ENCODE measurements at places on chromosomes 6 and 20.

- DNase-seq: peak; percentile 49
These were observed 1.5 kb upstream of the GMEB2 start for GRCh38 chr20:63628246-63628975.

- no peak for DNase-seq
These were observed 268.3 kb upstream of the FAM83B start for GRCh38 chr6:54578261-54578660.

DNA sequence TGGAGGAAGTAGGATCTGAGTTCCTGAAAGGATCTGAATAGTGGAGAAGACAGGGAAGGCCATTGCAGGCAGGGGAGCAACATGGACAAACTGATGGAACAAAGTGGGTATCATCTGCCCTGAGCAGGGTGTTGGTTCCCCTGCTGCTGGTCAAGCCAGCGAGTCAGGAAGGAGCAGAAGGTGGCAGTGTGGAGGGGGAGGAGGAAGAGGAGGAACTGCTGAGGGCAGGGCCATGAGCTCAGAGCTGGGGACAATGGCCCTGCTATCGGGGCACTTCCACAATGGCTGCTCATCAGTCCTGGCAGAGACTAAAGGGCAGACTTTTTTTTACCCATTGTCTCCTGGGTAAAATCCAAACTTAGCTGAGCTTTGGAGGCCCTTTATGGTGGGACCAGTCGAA lies 13.6 kb downstream of the CNBD2 start:
- no peak for DNase-seq

DNA sequence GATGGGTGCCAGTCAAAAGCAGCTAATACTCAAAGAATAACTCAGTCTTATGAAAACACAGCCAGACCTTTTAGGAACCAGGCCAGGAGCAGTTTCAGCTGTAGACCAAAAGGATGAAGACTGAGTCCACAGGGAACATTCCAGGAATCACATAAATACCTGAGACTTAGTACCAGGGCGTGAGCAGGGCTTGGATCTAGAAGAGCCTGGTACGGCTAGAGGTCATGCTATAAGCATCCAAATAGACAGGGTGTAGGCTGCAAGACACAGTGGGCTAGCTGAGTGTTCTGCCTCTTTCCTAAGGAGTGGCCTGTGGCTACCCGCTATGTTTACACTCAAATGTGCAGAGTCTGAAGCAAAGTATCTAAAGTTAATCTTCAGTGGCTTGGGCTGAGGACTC lies 29.5 kb upstream of the LRRC1 start:
- no peak for DNase-seq

DNA sequence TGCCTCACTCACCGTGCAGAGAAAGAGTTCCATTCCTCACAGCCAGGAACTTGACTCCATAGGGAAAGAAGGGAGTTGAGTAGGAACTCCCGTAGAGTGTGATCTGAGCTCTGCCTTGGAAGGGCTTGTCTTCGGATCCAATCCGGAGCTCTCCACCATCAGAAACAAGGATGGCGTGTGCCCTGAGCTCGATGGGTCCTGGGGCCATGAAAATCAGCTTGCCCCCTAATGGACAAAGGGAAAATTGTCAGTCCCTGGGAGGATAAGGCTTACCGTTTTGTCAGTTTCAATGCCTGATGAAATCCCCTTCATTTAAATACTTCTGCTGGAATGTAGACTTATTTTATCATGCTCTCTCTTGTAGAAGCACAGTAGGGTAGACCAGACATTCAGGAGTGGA lies 153.3 kb downstream of the PKHD1 start:
- peak; percentile 61 for DNase-seq

DNA sequence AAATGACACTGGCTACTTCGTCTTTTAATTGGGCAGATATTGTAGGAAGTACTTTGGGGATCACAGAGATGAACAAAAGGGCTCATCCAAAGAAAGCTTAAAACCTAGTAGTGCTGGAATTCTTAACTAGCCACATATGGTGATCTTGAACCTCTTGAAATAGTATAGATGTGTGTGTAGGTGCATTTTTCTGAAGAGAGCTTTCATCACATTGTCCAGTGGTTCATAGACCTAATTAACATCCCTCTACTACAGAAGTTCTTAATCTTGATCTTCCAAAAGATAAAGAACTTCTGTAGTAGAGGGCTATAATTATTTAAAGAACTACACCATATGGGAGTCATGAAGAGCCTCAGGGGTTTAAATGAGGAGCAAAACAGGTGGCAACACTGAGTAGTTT lies 2.3 kb upstream of the PRIM2 start:
- peak; percentile 34 for DNase-seq

- DNase-seq: no peak
These were observed 556.6 kb downstream of the DOK5 start for GRCh38 chr20:55031971-55032370.

DNA sequence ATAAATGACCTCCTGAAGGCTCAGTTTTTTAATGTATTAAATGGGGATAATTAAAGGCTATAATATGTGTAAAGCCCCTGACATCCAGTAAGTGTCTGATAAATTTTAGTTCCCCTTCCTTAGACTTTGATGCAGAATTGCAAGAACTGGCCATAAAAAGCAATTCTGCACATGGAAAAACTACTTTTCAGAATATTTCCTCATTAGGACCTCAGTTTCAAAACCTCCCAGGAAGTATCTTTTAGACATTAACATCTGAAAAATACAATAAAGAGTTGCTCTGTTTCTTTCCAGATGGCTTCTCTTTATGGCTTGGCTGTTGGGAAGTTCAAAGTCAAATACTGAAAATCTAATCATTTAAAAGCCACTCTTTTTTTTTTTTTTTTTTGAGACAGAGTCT lies 106.3 kb upstream of the ZNF217 start:
- DNase-seq: no peak

GRCh38 chr6:136784271-136784664 lies 8.0 kb downstream of the MAP3K5 start:
- no peak for DNase-seq

DNA sequence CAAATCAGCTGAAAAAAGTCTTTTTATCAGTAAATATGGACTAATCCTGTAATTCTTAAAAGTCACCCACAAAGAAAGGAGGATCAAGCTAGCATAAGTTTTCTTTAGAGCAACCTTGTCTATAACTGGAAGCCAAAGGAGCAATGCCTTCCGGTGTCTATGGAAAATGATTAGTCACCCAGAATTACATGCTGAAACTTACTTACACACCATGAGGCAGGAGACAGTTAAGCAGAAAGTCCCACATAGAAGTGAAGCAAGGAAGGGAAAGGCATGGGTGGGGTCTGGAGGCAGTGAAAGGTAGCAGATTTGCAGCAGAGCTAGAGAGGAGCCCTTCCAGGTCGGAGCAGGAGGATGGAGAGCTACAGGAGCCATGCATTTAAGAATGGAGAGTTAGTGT lies 153.7 kb upstream of the RIPOR2 start:
- no peak for DNase-seq

GRCh38 chr6:155755452-155755851 lies 299.8 kb upstream of the NOX3 start:
- no peak for DNase-seq

- DNase-seq: no peak
These were observed 250.8 kb downstream of the DLL1 start for GRCh38 chr6:170040115-170040500.

DNA sequence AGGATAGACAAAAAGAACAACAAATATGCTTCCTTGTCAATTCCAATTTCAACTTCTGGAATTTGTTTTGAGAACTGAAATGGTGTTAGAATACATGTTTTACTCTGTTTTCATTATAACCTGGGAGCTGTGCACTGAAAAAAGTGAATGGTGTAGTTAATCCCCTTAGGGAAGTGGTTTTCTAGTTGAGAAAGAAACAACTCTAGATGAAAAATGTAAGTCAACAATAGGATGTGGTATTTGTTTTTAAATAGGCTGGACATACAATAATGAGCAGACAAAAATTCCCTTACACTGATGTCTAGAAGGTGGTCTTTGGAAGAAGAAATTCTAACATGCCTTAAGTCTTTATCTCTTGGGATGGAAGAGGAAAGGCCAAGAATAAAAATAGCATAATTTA lies 59.9 kb upstream of the TINAG start:
- no peak for DNase-seq

GRCh38 chr6:112434896-112435435 lies 87.8 kb downstream of the RFPL4B start:
- DNase-seq: no peak

- no peak for DNase-seq
These were observed 232.6 kb upstream of the CDYL start for GRCh38 chr6:4543596-4543995.

GRCh38 chr6:90369651-90370050 lies 73.0 kb upstream of the BACH2 start:
- DNase-seq: no peak

DNA sequence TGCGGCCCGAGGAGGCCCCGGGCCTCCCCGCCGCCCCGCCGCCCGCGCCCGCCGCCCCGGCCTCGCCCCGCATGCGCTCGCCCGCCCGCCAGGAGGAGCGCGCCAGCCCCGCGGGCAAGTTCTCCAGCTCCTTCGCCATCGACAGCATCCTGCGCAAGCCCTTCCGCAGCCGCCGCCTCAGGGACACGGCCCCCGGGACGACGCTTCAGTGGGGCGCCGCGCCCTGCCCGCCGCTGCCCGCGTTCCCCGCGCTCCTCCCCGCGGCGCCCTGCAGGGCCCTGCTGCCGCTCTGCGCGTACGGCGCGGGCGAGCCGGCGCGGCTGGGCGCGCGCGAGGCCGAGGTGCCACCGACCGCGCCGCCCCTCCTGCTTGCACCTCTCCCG lies 1.5 kb downstream of the FOXQ1 start:
- DNase-seq: no peak

- DNase-seq: peak; percentile 62
These were observed 50.1 kb downstream of the PHF3 start for GRCh38 chr6:63685446-63686379.

GRCh38 chr20:17834804-17835203 lies 133.8 kb downstream of the SNX5 start:
- DNase-seq: no peak

DNA sequence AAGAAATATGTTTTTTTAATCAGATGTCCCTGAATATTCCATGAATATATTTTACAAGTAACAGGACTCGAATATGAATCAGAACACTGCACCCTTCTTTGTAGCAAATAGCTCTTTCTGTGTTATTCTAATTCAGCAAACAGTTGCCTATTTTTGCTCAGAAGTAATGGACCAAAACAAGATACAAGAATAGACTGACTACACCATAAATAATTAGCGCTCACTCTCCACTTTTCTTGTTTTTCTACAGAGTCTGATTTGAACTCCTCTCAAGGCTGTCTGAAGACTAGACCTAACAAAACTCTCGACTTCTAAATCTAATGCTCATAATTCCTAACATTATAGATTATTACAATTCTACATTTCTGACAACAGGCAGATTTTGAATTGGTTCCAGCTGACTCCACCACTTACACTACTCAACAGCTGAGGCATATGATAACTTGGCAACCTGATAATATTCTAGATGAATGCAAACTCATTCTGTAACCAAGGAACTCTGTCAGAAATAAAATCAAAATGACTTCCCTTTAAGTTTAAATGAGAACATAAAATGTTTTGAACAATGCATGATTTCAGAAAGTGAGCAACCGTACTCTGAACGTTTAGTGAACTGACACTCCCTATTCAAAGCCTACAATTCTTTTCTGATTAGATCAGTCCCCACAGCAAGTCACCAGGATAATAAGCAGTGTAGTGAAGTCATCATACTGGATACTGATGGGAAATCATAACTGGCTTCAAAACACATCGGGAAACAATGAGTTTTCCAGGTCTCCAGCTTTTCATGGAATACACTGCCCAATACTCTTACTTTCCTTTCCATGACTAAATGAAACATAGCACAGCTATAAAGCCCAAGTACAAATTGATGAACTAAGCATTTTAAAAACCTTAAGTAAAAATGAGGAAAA lies 114.2 kb upstream of the BEND6 start:
- peak; percentile 7 for DNase-seq

GRCh38 chr6:75204959-75205775 lies 686 bp downstream of the COL12A1 start:
- DNase-seq: no peak

GRCh38 chr6:132362442-132363185 lies 38.7 kb downstream of the MOXD1 start:
- DNase-seq: no peak

DNA sequence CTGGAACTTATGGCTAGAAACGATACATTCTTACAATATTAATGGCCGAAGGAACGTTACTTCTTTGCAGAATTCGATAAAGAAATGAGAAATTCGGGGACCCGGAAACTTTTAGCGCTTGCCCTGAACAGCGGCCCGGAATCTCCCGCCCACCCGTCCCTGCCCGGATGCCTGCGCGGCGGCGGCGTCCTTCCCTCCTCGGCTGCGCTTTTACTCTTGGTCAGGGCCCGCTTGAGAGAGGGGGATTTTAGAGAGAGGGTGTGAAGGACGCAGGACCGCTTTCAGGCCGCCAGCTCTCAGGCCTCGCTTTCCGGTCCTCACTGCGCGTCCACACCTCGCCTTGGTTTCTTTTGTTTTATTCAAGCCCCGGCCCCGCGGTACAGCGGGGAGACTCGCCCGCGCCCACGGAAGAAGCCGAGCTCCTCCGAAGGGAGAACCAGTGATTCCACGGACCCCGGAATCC lies 243.7 kb downstream of the ARID1B start:
- peak; percentile 92 for DNase-seq

- peak; percentile 94 for DNase-seq
These were observed 7.8 kb downstream of the IL22RA2 start for GRCh38 chr6:137165375-137166246.

DNA sequence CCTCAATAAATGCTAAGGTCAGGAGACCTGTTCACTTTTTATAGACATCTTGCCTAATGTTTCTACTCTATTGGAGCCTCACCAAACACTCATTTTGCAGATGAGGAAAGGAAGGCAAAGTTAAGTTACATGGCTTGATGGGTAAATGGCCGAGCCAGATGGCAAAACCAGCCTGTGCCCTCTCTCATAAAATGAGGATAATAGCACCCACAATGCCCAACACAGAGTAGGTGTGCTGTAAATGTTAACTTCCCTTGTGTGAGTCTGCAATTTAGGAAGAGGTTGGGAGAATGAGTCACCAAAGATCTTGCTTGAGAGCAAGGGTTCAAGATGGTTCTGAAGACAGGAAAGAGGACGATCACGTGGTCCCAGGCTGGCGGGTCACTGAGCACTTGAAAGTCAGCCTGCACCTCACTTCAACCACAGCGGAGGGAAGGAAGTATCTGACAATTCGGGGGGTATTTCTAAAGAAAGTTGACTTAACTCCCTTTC lies 3.3 kb downstream of the KCNK5 start:
- no peak for DNase-seq

DNA sequence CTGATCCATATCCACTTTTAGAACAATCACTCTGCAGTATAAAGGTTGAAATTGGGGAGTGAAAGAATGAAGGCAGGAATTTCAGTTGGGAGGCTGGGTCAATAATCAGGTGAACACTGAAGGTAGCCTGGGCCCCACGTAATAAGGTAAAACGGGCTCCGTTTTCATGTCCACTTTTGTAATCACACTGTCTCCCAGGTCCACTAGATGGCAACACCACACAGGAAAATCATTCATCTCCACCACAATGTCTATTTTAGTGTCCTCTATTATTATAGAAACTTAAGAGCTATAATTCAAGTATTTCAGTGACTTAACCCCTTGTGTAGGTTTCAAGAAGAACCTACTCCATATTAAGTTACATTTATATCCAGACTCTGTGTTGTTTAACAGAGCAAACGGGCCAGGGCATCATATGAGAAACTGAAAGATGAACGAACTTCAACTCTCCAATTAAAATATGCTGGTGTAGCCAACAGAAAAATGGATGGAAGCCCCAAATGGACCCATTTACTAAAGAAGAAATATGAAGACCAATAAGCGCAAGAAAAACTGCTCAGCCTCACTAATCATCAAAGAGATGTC lies 45.9 kb upstream of the MC3R start:
- DNase-seq: peak; percentile 64

GRCh38 chr6:125747589-125748405 lies 1.6 kb upstream of the HEY2 start:
- DNase-seq: no peak
